H7 (cell line): ENCODE measurements at places on chromosomes 13 and 19. TPM values are rescaled to one million over a fixed set of nuclear protein-coding genes. Genes with fewer than 3 reads are reported as not detected.
A peak's percentile ranks its signal among the peaks of the same experiment; 100 is the strongest.

- DNase-seq: no peak
Observed at GRCh38 chr13:69274231-69274630, 833.4 kb upstream of the ATXN8OS start.

- DNase-seq: peak; percentile 59
Observed at GRCh38 chr19:38079926-38080380, 144.1 kb downstream of the DPF1 start.

Gene PDX1
- total RNA-seq: not detected in 2 replicates

Gene DIRAS1
- total RNA-seq: 8.2 and 12.2 TPM in 2 replicates

Gene AXL
- total RNA-seq: 23.3 and 26.8 TPM in 2 replicates

- DNase-seq: peak; percentile 59
Observed at GRCh38 chr13:26872525-26873385, 112.2 kb upstream of the GPR12 start.

- no peak for DNase-seq
Observed at GRCh38 chr13:107210723-107211030, 642.7 kb upstream of the ARGLU1 start.

GRCh38 chr13:42106998-42107397 is 58.5 kb downstream of the DGKH start:
- DNase-seq: no peak

GRCh38 chr13:74063533-74064100 is 70.6 kb downstream of the KLF12 start:
- DNase-seq: no peak

GRCh38 chr13:102470283-102470917 is 68.6 kb upstream of the FGF14 start:
- DNase-seq: no peak

GRCh38 chr13:77033717-77034302 is 6.9 kb upstream of the FBXL3 start:
- no peak for DNase-seq

Gene WDFY2
- total RNA-seq: 5.6 and 13.6 TPM in 2 replicates

DNA sequence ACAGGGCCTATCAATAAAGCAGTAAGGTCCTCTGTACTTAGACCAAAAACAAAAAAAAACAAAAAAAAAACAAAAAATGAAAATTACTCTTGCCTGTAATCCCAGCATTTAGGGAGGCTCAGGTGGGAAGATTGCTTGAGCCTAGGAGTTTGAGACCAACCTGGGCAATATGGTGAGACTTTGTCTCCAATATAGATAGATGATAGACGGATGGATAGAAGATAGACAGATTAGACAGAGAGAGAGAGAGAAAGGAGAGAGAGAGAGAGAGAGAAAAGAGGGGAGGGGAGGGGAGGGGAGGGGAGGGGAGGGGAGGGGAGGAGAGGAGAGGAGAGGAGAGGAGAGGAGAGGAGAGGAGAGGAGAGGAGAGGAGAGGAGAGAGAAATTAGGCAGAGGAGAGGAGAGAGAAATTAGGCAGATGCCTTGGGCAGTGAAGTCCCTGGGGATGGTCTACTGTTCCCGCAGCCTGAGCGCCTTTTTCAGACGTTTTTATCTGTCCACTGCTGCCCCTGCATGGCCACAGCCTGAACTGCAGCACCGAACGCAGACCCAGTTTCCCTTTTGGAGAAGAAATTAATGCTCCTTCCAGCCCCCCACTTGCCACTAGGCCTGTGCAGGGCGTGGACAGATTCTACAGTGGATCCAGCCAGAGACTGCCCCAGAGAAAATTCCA is 9.8 kb upstream of the ZNF627 start:
- peak; percentile 91 for DNase-seq

Gene C19orf33
- total RNA-seq: 5.1 and 11.1 TPM in 2 replicates

- DNase-seq: peak; percentile 4
Observed at GRCh38 chr13:88764103-88764502, 1092.9 kb downstream of the SLITRK5 start.

Gene FLT1
- 55.3 and 59.4 TPM in 2 replicates for total RNA-seq

Gene EDNRB
- 32.9 and 33.1 TPM in 2 replicates for total RNA-seq

DNA sequence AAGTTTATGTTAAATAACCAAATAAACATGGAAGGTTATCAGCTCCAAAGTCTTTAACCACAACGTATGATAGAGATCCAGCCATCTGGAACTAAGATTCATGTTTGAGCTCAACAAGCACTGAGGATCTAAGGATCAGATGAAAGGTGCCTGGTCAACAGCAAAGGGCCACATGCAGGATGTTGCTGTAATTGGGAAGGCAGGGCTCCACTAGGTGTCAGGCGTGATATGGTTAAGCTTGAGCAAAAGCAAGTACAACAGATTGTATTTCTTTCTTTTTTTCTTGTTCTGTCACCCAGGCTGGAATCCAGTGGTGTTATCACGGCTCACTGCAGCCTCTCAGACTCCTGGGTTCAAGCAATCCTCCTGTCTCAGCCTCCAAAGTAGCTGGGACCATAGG is 12.0 kb downstream of the EBPL start:
- no peak for DNase-seq

- no peak for DNase-seq
Observed at GRCh38 chr13:91031508-91031907, 316.0 kb upstream of the MIR17HG start.

DNA sequence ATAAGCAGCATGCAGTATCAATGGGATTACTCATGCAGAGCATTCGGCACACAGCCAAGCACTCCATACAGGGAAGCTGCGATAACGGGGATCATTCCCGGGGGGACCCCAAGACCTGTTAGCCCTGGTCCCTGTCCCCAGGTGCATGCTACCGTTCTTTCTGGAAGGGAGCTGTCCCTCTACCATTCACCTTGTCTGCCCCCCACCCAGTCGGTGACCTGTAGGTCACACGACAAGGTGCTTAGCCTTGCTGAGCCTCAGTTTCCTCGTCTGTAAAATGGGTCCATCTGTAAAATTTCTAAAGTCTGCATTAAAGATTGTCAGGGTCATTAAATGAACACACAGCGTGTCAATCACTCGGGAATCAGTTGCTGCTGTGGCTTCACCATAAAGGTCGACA is 6.8 kb upstream of the ACP7 start:
- no peak for DNase-seq

DNA sequence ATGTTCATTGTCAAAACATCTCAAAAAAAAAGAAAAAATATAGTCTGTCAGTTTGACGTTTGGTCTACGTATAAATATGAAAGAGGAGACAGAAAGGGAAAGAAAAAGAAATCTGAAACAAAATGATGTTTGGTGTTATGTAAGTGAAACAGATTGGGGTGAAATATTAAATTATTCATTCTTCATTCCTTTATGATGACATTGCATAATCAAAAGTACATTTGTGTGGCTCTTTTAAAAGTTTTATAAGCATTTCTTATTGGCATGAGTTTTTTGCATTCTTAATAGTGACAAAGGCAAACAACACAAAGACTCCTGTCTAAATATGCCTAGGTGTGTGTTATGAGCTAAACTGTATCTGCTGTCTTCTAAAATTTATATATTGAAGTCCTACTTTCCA is 232.6 kb downstream of the EFNB2 start:
- no peak for DNase-seq

Gene SLC6A16
- 0.24 and 4.3 TPM in 2 replicates for total RNA-seq

Gene CCDC70
- total RNA-seq: not detected in 2 replicates

DNA sequence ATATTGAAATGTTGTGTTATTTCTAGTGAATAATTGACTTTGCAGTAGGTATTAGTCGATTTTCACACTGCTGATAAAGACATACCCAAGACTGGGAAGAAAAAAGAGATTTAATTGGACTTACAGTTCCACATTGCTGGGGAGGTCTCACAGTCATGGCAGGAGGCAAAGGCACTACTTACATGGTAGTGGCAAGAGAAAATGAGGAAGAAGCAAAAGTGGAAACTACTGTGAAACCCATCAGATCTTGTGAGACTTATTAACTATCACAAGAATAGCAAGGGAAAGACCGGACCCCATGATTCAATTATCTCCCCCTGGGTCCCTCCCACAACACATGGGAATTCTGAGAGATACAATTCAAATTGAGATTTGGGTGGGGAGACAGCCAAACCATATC is 9.9 kb upstream of the C5AR2 start:
- DNase-seq: no peak

- DNase-seq: peak; percentile 52
Observed at GRCh38 chr19:50870417-50871089, 2.7 kb upstream of the KLK2 start.

GRCh38 chr19:5832527-5833216 is 6.8 kb downstream of the FUT6 start:
- DNase-seq: peak; percentile 27

- DNase-seq: peak; percentile 7
Observed at GRCh38 chr19:30783936-30784335, 411.8 kb downstream of the ZNF536 start.

Gene IFNL1
- not detected in 2 replicates for total RNA-seq

DNA sequence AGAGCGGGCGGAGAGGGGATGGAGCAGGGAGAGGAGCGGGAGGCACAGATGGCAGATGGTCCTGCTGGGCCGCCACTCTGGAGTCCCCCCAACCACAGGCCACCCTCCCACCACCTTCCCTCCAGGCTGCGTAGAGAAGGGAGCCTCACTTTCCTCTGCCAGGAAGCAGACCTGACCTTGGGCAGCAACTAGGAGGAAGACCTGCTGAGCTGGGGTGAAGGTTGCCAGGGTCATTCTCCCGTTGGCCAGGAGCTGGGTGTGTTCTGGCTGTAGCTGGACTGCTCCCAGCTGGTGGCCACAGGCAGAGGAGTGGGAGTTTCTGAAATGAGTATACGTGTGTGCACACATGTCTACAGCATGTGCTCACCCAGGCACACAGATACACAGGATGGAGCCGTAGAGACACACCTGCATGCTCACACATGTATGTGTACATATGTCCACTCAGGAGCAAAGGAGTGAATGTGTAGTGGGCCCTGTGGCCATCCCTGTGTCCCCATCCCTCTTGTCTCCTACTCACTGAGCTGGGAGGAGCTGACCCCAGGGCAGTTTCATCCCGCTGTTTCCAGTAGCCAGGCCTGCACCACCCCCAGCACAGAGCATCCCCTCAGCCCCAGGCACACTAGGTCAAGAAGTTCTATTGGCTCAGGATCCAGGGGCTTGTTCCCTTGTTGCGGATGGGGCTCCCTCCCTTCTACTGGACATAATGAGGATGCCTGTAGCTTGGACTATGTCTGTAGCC is 53.0 kb downstream of the CHST8 start:
- no peak for DNase-seq

- no peak for DNase-seq
Observed at GRCh38 chr13:92122186-92122853, 723.9 kb downstream of the GPC5 start.

GRCh38 chr13:110960204-110960603 is 45.3 kb upstream of the ANKRD10 start:
- no peak for DNase-seq

Gene TSSK6
- total RNA-seq: 4.7 and 9.8 TPM in 2 replicates

- DNase-seq: no peak
Observed at GRCh38 chr13:66218583-66218982, 1011.6 kb downstream of the PCDH9 start.

Gene ATP4A
- 0.21 TPM in 1 of 2 replicates, not detected in the other for total RNA-seq

Gene ONECUT3
- total RNA-seq: not detected in 2 replicates

DNA sequence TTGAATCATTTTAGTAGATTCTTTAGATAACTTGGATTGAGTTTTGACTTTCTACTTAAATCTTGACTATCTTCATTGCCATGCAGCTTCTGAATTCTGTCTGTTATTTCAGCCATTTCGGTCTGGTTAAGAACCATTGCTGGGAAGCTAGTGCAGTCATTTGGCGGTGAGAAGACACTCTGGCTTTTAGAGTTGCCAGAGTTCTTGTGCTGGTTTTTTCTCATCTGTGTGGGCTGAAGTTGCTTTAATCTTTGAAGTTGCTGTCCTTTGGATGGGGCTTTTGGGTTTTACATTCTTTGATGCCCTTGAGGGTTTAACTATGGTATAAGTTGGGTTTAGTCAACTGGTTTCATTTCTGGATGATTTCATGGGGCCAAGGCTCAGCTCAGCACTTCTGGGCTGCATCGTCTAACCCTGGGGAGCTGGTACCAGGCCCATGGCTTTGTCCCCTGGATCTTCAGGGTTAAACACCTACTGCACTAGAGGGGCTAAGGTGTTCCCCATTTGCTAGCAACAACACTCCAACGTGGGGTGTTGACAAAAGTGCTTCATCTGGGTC is 10.0 kb upstream of the IGFL2 start:
- DNase-seq: no peak

GRCh38 chr13:71214821-71215220 is 652.2 kb downstream of the DACH1 start:
- DNase-seq: no peak

Gene HSD17B14
- total RNA-seq: 9.9 and 18.0 TPM in 2 replicates

Gene UHRF1
- total RNA-seq: 22.1 and 54.0 TPM in 2 replicates

- DNase-seq: no peak
Observed at GRCh38 chr19:13033244-13033643, 38.0 kb downstream of the NFIX start.

GRCh38 chr19:1856698-1857603 is 6.4 kb downstream of the KLF16 start:
- peak; percentile 92 for DNase-seq

DNA sequence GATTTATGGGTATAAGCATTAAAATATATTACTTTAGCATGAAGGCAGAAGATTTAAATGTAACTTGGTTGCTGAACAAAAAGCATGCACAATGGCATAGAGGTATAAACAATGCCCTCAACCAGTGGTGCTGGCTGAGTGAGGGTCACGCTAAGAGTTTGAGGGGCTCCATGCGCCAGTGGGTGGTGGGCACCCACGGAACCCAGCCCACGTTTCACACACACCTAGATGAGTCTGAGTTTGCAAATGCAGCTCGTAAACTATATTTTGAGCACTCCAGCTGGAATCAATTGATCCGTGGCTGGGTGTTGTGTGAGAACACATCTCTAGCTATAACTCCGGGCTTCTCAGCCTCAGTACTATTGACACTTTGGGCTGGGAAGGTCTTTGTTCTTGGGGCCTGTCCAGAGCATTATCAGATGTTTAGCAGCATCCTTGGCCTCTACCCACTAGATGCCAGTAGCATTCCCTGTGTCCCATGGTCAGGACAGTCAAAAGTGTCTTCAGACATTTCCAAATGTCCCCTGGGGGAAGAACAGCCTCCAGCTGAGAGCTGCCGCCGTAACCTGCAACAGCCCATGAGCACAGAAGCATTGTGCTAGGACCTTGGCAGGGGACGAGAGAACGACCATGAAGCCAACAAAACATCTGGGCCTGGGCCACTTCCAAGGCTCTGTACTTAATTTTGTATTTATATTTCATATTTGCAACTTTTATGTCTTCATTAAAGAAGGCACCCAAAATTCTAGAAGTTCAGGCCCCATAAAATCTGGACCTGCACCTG is 108.1 kb upstream of the SOX1 start:
- no peak for DNase-seq

GRCh38 chr13:59665732-59666131 is 498.0 kb downstream of the DIAPH3 start:
- no peak for DNase-seq

DNA sequence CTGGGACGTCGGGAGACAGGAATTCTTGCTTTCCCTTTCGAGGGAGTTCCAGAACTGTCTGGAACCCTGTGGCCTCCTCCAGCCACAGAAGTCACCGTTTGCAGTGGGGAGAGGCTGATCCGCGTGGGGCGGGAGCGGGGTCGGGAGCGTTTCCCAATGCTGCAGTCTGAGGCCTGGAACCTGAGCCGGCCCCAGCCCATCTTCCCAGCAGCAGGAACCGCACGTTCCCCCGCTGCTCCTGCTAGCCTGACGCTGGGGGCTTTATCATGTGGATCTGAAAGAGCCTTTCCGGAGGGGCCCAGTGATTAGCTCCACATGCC is 13.4 kb downstream of the DPP9 start:
- DNase-seq: no peak
